ENCODE measurements at places on chromosomes 5 and 9.

DNA sequence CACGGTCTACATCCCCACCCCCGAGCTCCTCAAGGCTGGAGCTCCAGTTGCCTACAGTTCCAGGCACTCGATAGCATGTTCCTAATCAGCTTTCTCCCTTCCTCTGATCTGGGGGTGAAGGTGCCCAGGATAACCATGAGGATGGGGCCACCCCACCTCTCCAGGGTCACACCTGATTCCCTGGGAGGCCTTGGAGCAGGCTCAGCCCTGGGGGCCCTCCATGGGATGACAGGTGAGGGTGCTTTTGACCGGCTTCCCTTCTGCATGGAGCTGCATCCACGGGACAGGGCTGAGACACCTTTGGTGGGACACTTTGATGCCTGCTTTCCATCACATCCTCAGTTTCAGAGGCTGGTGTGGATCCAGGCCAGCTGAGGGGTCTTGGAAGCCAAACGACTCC lies 28.6 kb downstream of the GADD45G start:
- DNase-seq, result no peak

DNA sequence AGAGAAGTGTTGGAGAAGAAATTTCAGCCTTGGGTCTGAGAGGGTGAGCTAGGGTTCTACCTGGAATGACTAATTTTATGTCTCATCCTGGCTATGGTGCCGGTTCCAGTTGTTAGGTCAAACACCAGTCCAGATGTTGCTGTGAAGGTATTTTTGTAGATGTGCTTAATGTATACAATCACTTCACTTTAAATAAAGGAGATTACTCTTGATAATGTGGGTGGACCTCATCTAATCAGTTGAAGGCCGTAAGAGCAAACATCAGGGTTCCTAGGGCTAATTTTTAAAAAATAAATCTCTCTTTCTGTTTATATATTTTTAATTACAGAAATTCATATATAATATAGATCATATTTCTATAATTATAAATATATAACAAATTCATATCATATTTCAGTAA lies 90.5 kb upstream of the GDNF start:
- no peak for DNase-seq

DNA sequence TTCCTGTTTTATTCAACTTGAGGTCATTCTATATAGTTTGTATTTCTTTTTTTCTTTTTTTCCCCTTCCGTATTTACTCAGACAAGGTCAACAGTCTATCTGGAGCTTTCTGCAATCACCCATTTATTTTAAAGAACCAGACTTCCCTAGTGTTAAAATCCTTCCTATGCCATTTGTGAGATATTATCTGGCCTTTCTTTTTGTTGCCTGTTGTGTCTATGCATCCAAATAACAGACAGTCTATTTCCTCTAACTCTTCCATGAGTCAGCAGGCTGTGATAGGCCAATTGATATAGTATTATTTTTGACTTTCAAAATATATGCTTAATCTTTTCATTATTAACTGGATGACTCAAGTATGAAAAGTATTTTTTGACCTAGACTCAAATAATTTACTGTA lies 291.2 kb upstream of the PTPRD start:
- no peak for DNase-seq

GRCh38 chr5:117982691-117983090 lies 1005.7 kb downstream of the DTWD2 start:
- DNase-seq, result no peak

- DNase-seq, result no peak
Measured at GRCh38 chr9:78015241-78015640, 16.4 kb downstream of the GNAQ start.

GRCh38 chr9:87685871-87686519 lies 39.9 kb upstream of the CTSL start:
- no peak for DNase-seq

DNA sequence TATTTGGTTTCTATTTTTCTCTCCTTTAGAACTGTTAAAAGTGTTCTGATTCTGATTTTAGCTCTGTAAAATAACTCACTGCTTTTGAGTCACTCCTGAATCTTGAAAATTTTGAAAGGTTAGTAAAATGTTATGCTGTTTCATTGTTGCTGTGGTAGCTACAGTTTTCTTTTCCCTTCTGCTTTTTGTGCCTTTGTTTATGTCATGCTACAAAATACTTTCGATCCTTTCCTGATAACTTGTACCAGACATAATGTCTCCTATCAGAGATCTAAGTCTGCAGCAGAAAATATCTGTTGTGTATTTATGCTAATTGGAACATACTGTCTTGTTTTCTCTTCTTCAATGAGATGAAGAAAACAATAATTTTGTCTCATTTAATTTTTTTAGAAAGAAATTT lies 26.9 kb upstream of the CEP120 start:
- no peak for DNase-seq

GRCh38 chr5:176609724-176610434 lies at the start of gene GPRIN1:
Gene GPRIN1, minus strand, starts transcription at chr5:176610156. Its CDS starts 10,322 bp downstream, at chr5:176599834.
- DNase-seq, result peak; percentile 30

DNA sequence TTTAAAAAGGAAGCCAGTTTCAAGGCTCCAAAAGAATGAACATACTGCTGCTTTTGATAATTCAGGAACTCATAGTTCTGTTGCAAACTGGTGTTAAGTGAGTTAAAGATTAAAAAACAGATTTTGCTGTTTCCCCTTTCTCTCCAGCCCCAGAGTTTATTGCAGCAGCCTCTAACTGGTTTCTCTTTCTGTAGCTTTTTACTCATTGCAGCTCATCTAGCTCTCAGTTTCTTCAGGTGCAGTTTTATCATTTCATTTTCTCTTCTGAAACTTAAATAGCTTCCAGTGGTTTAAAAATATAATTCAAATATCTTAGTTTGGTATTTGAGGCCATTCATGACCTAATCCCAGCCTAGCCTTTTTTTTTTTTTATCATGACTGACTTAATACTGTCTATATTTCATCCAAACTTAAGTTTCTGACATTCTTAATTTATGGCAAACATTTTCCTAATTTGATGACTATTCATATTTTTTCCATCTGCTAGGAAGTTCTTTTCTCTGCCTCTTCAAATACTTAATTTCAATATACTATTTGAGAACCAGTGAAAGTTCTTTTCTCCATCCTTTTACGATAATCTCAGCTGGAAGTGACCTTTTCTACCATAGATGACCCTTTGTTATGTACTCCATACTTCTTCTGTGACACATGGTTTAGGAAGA lies 252.7 kb upstream of the GRIA1 start:
- no peak for DNase-seq

GRCh38 chr9:134271338-134272301 lies 54.6 kb upstream of the RXRA start:
- DNase-seq, result no peak

GRCh38 chr5:51181208-51181894 lies 201.9 kb upstream of the ISL1 start:
- DNase-seq, result no peak

DNA sequence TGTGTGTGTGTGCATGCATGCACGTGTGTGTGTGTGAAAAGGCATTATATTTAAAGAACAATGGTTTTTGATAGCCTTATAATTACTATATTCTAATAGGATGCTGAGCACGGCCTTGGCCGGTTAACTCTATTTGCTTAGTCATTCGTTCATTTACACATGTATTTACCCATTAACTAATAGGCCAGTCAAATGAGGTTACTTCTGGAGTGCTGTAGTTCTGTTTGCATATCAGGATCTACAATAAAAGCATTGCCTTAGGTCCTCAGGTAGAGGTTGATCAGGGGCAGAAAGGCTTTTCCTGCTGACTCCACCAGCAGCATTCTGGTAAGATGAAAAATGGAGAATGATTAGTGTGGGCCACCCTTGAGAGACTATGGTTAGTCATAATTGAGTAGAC lies 219.0 kb downstream of the COMMD10 start:
- DNase-seq, result no peak

DNA sequence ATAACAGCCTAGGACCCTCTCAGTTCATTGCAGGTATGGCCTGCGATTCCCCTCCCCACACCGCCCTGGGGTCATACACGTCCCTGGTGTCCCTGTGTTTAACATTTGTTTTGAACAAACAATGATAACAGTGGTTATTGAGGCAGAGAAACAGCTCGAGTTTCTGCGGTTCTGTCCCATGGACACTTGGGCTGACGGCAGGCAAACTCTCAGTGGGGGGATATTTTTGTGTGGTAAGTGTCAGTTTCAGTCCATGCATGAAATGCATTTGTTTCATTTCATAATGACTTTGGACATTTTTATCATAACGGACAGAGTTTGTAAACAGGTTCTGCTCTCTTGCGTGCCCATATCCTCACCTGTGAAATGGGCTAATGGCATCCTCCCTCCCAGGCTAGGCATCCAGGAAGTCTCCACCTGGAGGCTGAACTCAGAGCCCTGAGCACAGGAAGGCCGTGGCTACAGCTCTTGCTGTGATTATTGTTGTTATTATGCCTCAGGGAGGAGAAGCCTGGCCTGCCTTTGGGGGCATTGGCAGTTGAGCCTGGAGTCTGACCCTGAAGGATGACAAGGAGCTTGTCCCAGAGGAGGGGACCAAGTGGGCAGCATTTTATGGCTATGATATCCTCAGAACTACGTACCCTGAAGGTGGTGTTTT lies 190.9 kb downstream of the GADD45G start:
- DNase-seq, result no peak

GRCh38 chr5:50873595-50874277 lies 207.3 kb downstream of the PARP8 start:
- DNase-seq, result no peak

DNA sequence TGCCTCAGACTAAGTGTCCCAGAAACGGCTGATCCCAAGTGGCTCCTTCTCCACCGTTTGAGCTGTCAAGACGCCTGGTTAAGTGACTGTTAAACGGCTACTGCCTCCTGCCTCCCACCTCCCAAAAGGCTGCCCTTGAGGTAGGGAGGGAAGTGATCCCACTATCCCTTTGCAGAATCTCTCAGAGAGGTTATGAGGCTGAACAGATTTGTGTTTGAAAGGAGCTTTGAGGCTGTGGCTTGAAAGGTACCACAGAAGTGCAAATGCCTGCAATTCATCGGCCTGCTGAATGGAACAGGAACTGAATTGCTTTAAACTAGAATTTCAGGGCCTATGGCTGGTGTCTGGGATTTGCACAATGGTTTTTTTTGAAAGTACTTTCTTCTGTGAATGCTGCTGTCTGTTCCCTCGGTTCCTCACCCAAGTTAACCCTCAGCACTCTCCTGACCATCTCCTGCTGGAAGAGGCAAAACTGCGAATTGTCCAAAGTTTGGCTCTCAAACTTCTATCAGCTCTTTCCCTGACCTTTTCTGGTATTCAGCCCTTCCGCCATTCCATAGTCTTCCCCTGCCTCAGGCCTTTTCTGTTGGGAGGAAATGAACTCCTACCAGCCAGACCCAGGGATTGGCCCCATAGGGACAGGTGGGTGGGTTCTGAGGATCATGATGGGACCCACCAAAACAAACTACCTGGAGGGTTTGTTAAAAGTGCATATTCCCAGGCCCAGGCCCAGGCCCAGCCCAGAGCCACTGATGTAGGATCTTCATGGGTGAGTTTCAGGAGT lies 453.3 kb downstream of the KDM4C start:
- no peak for DNase-seq

All from occipital lobe (tissue), 3 donors.